ENCODE measurements at places on chromosomes 1 and 21.

DNA sequence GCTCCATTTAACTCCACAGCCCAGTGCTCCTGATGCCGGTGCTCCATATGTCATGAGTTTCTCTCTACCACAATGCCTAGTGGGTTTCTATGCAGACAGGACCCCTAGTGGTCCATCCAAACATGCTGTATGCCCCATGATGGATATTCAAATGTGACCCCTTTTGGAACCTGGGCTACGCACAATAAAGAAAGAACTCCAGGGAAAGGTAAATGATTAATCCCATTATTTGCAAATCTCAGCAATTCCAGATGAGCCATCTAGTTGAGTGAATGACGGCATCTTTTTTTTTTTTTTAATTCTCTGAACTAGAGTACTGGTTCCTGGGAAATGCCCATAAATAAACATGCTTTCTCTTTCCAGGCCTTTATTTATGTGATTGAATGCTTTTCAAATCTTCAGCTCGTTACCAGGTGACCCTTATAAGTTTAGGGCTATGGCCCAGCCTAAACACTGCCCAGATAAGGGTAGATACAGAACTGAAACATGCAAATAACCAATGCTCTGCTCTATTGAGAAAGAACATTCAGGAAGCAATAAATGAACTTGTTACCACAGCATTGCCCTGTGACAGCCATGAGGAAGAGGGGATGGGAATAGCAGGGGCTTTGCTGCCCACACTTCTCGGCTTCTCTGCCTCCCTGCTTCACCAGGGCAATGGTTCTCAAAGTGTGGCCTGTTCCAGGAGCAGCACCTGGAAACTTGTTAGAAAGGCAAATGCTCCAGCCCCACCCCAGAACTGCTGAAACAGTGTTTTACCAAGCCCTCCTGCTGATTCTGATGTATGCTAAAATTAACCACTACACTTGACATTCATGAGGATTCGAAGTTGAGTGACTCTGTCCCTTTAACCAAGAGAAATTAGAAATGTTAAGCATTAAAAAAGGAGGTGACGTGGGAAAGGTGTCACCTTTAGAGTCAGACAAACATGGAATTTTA lies 151.7 kb downstream of the SEC16B start:
- DNase-seq, result peak; percentile 21

DNA sequence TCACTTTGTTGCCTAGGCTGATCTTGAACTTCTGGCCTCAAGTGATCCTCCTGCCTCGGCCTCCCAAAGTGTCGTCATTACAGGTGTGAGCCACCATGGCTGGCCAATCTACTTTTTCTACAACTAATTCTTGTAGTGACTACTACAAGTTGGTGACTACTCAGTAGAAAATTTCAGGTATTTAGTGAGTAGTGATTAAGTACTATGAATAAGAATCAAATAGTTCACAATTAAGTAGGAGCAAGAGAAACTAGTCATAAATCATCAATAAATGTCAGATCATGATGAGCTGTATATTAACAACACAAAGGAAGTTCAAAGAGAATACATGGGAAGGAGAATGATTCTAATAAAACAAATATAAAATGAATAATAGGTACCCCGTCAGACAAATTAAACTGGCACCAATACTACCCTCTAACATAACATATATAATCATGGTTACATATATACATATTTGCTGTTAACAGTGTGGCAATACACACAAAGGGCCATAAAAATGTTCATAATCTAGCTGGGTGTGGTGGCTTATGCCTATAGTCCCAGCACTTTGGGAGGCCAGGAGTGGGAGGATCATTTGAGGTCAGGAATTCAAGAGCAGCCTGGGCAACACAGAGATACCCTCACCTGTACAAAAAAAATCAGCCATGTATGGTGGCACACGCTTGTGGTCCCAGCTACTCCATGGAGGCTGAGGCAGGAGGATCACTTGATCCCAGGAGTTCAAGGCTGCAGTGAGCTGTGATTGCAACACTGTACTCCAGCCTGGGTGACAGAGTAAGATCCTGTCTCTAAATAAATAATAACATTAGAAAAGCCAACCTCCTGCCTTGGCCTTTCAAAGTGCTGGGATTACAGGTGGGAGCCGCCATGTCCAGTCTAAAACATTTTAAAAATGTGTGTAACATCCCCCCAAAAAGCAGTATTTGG lies 19.1 kb downstream of the YY1AP1 start:
- no peak for DNase-seq

DNA sequence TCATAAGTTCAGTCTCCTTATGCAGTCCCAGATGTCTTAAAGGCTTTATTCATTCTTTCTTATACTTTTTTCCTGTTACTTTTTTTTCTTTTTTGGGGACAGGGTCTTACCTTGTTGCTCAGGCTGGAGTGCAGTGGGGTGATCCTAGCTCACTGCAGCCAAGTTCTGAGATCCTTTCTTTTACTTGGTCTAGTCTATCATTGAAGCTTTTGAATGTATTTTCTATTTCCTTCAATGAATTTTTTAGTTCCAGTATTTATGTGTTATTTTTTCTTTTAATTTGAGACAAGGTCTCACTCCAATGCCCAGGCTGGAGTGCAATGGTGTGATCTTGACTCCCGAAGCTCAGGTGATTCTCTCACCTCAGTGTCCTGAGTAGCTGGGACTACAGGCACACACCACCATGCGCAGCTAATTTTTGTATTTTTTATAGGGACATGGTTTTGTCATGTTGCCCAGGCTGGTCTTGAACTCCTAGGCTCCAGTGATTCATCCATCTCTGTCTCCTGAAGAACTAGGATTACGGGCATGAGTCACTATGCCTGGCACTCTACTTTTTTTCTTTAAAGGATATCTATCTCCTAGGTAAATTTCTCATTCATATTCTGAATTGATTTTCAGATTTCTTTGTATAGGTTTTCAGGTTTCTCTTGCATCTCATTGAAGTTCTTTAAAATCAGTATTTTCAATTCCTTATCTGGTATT lies 26.1 kb upstream of the GTF2B start:
- no peak for DNase-seq

DNA sequence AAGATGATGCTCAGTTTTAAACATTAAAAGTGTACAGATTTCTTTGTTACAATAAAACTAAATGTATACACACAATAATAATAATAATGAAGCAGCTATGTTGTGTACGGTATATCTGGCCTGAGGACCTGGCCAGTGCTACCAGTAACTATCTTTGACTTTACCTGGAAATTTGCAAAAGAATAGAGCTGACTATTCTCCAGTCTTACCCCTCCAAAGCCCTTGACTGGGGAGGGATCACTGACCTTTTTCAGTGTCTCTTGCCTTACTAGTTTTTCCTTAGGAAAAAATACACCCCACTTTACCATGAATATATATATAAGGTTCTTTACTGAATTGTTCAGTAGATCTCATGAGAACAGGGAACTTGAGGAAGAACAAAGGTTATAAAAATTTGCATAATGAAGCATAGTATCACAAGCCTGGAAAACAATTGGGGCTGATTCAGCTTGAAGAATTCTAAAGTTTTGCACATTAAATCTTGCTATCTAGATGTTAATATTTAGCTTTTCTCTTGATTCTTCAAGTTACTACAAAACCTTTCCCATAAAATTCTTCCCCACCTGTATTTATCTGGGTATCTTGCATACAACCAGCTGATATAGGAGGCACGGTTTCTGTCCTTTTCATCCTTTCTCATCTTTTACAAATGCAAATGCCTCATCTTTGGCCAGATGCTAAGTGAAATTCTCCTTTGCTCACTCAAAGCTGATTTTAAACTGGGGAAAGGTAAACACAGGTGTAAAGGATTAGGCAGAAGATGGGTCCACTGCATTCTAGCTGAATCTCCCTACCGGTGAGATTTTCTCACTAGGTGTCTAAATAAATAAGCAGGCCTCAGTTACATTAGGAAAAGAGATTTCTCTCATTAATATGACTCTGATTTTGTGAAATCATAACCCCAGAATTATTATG lies 25.0 kb upstream of the SLAMF1 start:
- peak; percentile 56 for DNase-seq

- no peak for DNase-seq
Observed at GRCh38 chr1:177441281-177441680, 270.5 kb downstream of the BRINP2 start.

DNA sequence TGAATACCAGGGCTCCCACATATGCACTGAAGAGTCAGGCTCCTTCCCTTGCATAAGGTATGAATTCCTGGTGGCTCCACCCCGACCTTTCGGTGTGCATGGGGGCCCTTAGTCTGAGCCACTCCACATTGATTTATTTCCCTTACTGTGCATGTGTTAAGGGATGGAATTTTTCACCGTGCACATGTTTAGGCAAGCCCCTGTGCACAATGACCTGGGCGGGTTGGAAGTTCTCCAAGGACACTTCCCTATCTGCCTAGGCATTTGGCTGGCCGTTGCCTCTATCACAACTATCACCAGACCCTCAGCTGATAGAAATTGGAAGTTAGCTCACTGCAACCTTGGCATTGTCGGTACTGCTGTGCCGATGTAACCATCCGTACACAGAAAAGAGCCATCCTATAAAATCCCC lies 9.7 kb downstream of the S100A6 start:
- DNase-seq, result no peak

- DNase-seq, result no peak
Observed at GRCh38 chr1:5404412-5405203, 587.6 kb downstream of the NPHP4 start.

DNA sequence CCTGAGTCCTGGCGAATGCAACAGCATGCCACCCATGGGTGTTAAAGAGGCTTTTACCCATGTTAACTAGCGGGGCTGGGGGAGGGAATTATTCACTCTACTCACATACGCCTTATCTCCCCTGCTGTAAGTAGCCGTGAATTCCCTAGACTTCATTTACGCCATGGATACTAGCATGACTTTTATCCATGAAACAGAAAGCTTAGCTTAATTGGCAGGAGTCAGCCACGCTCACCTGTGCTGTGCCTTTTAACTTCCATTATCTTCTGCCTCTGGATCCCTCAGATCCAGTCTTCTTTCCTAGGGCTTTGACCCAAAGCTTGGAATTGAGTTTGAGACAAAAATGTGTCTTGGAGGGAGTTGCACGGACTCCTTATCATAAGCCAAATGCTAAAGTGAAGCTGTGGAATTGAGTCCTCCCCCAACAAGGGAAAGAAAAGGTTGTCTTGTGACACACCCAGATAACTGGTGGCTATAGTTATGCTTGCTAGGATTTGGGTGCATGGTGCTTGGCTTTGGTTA lies 9.7 kb upstream of the NASP start:
- no peak for DNase-seq

DNA sequence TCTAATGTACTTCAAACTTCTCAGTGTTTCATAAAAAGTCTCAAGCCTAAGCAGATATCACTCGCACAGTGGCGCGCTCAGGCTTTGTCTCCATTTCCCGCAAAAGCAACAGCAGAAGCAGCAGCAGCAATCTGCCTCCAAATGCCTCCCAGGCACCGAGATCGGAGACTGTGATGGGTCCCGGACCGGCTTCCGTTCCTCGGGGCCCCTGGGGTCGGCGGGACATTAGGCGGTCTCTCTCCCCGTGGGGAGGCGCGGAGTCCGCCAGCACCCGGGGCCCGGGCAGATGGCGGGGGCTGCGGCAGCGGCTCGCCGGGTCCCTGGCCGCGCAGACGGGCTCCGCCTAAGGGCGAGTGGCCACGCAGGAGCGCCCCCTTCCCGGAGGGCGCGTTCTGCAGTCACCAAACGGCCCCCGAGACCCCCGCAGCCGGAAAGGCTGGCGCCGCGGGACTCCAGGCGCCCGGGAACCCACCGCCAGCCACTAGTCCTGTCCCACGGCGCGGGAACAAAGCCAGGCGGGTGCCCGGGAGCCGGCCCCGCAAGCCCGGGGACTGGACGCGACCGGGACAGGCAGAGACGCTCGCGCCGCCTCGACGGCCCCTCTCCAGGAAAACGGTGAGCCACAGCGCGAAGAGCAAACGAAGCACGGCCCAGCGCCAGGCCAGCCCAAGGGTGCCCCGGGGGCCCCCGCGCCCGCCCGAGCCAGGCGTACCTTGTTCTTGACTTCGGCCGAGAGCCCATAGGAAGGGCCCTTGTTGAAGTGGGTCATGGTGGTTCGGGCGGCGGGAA lies 590 bp downstream of the CNN3 start:
- DNase-seq, result peak; percentile 85

- DNase-seq, result no peak
Observed at GRCh38 chr21:8991088-8991907, 1530.1 kb upstream of the TPTE start.

DNA sequence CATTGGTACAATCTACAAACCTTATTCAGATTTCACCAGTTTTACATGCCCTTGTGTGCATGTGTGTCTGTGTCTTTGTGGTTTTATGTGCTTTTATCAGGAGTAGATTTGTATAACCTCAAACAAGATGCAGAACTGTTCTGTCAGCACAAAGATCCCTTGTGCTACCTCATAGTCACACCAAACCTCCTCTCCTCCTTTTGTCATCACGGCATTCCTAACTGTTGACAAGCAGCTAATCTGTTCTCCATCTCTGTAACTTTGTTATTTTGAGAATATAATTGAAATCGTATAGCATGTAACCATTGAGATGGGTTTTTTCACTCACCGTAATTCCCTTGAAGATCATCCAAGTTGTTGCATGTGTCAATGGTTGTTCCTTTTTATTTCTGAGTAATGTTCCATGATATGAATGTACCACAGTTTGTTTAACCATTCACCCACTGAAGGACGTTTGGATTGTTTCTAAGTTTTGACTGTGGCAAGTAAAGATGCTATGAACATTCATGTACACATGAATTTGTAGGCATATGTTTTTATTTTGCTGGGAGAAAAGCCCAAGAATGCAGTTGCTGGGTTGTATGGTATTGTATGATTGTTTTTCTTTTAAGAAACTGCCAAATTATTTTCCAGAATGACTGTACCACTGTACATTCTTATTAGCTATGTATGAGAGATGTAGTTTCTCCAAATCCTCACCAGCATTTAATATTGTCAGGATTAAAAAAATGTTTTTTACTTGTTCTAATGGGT lies 78.1 kb upstream of the B3GALT2 start:
- no peak for DNase-seq

- DNase-seq, result no peak
Observed at GRCh38 chr21:40647706-40648105, 199.3 kb downstream of the DSCAM start.

GRCh38 chr1:119492763-119493162 lies 14.2 kb upstream of the HSD3B1 start:
- DNase-seq, result no peak

GRCh38 chr1:33206340-33206739 lies 24.5 kb upstream of the TRIM62 start:
- no peak for DNase-seq

DNA sequence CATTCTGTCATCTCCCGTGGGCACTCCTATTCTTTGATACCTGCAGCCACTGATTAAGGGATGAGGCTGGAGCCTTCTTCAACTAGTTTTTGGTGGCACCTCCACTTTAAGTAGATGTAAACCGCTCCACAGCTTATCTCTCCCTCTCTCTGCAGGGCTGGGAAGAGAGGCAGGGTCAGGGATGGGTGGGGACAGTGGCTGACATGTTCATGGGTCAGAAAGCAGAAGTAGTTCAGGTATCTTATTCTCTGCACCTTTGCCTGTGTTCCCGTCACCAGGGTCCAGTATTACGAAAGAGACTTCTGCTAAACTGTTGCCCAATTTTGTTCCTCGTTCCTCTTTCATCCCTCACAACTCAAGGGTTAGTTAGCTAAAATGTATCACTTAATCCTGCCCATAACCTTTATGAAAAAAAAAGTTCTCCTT lies 51.7 kb upstream of the EDEM3 start:
- DNase-seq, result no peak

All from H7 (cell line).